ENCODE measurements at places on chromosomes 5 and 9.

DNA sequence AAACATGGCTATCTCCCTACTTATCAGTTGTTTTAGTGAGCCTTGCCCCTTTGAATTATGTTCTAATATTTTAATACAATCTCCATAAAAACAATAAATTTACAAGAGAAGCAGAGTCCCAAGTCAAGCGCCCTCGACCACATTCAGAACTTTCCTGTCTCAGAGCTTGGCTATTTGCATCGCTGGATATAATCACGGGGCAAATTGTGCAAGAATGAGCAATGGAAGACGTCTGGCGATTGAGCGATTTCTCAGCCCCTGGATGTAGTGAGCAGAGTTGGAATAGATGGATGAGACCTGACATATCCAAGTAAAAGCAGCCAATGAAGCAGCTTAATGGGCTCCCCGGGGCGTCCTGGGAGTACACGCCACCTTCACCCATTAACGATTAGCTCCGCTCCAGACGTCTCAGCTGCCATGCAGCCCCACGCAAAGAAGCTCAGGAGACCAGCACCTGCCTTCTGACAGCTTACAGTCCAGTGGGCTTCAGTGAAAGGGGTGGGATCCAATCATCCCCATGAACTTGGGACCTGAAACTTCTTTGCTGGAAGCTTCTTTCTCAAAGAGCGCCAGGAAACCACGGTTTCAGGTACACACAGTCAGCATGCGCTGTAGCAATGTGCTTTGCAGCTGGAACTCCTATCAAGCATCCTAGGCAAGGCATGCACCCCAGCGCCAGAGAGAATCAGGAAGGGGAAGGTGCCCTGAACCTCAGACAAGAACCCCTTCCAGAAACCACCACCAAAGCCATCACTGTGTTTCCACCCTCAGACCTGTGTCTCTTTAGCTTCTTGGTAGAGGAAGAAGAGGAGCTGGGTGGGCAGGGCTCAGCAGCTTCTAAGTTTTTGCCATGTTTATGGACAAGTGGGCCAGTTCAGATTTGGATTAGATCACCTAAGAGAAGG is 92.0 kb upstream of the IRX4 start:
- no peak for DNase-seq

- DNase-seq, result no peak
Observed at GRCh38 chr5:121024416-121025311, 560.6 kb downstream of the PRR16 start.

GRCh38 chr9:693201-694091 is 148.1 kb upstream of the DMRT1 start:
- DNase-seq, result no peak

- DNase-seq, result no peak
Observed at GRCh38 chr9:127504887-127505251, 53.6 kb downstream of the LRSAM1 start.

GRCh38 chr5:116880150-116880549 is 305.5 kb upstream of the SEMA6A start:
- DNase-seq, result no peak

- no peak for DNase-seq
Observed at GRCh38 chr5:8756498-8757084, 789.3 kb downstream of the SEMA5A start.

GRCh38 chr5:131999441-132000240 is 11.8 kb downstream of the ACSL6 start:
- DNase-seq, result no peak

DNA sequence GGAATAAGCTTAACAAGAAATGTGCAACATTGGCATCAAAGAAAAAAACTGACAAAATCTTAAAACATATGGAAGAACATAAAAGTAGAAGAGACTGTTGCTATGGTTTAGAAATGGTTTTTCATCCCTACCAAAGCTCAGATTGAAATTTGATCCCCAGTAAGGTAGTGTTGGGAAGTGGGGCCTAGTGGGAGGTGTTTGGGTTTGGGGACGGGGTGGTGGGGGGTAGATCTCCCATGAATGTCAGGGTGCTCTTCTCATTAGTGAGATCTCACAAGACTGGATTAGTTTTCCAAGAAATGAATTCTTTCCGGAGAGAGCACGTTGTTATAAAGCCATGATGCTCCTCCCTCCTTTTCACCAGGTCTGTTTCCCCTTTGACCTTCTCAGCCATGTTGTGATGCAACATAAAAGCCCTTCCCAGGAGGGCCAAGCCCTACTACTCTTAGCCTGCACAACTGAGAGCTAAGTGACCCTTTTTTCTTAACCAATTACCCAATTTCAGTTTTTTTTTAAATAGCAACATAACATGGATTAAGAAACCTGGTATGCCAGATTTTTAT is 10.6 kb downstream of the TMEM167A start:
- DNase-seq, result no peak

DNA sequence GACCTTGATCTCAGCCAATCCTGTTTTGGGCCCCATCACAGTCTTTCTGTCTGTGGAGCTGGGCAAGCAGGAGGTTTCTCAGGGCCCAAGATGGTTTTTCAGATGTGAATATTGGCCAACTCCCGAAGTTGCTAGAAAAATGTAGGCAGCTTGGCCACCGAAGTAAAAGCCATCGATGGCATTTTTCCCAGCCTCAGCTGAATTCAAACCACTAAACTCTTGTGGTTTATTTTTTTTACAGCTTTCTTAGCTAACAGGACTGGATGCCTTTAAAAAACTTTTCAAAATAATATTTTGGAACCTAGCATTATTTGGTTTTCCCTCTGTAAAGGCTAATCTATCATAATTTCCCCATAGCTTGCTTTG is 102.5 kb upstream of the ERCC6L2 start:
- no peak for DNase-seq
